ENCODE measurements at places on chromosomes 13 and 19.

GRCh38 chr13:68834375-68834774, 1273.3 kb upstream of the ATXN8OS start:
- DNase-seq: no peak

DNA sequence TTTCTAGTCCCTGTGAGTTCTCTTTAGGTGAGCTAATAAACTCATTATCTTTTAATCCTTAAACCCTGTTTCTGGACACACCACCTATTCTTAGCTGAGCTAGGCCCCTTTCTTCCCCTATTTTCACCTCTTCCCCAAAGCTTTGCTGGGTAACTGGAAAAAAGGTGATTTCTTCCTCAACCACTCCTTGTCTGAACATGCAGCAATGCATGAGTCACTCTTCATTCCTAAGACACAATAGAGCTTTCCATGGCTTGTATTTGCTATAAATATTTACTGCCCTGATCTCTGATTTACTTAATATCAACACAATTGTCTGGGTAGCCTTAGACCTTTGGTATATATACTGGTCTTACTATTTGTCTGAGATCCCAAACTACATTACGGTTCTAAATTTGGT, 370.9 kb downstream of the KLF5 start:
- DNase-seq: no peak

DNA sequence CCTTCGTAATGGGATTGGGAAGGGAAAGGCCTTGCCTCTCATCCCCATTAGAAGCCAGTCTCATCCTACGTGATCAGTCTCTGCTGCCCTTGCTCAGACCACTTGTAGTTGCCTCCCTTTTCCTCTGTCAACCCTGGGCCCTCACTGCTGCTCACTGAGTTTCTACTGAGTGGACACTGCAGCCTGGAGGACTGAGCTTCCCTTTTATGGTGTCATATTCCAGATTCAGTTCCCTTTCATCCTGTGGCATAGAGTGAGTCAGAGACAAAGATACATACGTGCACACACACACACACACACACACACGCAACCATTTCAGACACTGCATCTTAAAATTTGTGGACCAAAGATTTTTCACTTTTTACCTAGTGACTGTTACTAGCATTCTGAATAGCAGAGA, 56.6 kb downstream of the COG3 start:
- DNase-seq: no peak

DNA sequence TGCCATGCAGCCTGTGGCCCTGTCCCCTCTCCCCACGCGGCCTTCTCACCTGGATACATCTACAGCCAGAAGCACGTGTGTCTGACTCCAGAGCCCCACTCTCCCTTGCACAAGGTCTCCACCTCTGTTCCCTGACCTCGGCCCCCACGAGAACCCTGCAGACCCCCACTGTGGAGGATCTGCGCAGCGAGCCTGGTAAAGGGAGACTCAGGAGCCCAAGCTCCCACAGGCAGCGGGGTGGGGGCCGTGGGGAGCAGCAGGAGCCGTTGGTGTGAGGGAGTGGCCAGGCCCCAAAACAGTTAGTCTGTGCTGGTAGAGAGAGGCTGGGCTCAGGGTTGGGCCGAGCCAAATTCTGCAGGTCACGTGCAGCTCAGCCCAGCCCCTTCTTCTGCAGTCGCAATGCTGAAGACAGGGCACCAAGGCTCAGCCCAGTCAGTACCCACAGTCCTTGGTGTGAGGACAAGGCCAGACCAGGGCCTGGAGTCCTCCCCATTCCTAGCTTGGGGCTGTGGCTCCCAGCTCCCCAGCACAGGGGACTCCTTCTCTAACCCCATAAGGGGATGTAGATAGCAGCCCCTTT, 28.7 kb upstream of the SLC7A10 start:
- DNase-seq: no peak

DNA sequence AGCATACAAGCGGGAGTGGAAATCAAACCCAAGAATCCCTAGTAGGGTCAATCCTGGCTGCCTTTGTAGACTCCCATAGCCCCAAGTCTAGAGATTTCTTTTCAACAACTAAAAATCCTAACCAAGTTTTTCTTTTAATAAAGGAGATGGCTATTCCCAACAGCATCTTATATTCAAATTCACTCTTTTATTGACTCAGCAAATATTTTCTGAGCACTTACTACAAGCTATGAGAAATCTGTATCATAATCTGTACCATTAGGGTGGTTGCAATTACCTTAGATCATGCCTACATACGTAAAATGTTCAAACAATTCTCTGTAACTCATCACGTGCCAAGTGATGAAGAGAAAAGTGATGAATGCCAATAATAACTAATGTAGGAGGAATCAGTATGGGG, 54.5 kb downstream of the LNX2 start:
- no peak for DNase-seq

GRCh38 chr19:6238643-6239281, 41.0 kb downstream of the MLLT1 start:
- no peak for DNase-seq

GRCh38 chr19:9986787-9987281, 23.5 kb downstream of the COL5A3 start:
- DNase-seq: no peak

- no peak for DNase-seq
Observed at GRCh38 chr13:41756198-41756880, 204.6 kb downstream of the VWA8 start.

- no peak for DNase-seq
Observed at GRCh38 chr13:44410328-44410859, 36.8 kb downstream of the SERP2 start.

- no peak for DNase-seq
Observed at GRCh38 chr13:72290962-72291681, 424.1 kb upstream of the DACH1 start.

DNA sequence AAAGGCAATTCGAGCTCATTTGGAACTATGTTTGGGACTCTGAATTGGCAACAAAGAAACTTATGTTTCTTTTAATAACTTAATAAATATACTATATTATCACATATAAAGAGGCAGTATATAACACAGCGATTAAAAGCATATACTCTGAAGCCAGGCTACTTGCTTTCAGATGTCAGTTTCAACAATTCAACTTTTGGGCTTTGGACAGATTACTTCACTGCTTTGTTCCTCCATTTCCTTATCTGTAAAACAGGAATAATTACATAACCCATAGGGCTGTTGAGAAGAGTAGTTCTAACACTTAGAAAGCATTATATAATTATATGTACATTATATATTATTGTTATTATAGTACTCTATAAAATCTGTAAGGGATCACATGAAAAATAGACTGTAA, 107.2 kb downstream of the EDNRB start:
- DNase-seq: no peak

GRCh38 chr13:33321686-33322542, 36.4 kb upstream of the STARD13 start:
- no peak for DNase-seq

DNA sequence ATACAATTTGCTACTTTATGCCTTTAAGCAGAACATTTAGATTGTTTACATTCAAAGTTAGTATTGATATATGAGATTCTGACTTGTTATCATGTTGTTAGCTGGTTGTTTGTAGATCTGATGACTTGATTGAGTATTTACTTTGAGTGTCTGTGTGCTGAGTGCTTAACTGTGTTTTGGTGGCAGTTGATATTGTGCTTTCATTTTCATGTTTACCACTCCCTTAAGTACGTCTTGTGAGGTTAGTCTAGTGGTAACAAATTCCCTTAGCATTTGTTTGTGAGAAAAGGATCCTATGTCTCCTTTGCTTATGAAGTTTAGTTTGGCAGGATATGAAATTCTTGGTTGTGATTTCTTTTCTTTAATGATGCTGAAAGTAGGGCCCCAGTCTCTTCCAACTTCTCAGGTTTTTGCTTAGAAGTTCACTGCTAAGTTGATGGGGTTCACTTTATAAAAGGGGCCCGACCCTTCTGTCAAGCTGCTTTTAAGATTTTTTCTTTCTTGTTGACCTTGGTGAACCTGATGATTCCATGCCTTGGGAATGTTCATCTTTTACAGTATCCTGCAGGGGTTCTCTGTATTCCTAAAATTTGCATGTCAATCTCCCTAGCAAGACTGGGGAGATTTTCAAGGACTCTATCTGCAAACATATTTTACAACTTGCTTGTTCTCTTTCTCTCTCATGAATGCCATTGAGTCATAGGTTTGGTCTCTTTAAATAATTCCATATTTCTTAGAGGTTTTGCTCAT, 1095.4 kb upstream of the PCDH20 start:
- DNase-seq: no peak

- no peak for DNase-seq
Observed at GRCh38 chr13:44786756-44787155, 202.5 kb downstream of the NUFIP1 start.

GRCh38 chr13:104571161-104571892, 1505.1 kb upstream of the SLC10A2 start:
- DNase-seq: peak; percentile 65

- DNase-seq: no peak
Observed at GRCh38 chr13:112103961-112104880, 37.3 kb downstream of the SOX1 start.

- DNase-seq: no peak
Observed at GRCh38 chr19:10553943-10554381, 10.3 kb downstream of the ATG4D start.

DNA sequence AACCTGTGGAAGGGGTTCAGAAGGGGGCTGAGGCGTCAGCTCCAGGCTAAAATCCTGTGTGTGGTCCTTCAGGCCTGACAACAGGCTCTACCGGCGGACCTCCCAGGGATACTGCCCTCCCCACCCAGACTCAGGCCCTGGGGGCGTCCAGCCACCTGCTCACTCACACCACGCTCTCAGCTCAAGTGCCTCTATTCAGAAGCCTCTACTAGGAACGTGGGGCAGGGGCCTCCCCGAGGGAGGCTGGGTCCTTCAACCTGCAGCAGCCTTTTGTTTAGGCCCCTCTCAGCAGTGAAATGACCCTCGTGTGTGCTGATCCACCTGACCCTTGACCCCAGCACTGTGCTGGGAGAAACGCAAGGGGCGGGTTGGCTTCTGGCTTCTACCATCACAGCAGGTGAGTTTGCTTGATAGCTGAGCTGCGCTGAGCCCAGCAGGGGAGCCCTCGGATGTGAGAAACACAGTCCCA, 10.6 kb downstream of the PLPP2 start:
- DNase-seq: no peak

DNA sequence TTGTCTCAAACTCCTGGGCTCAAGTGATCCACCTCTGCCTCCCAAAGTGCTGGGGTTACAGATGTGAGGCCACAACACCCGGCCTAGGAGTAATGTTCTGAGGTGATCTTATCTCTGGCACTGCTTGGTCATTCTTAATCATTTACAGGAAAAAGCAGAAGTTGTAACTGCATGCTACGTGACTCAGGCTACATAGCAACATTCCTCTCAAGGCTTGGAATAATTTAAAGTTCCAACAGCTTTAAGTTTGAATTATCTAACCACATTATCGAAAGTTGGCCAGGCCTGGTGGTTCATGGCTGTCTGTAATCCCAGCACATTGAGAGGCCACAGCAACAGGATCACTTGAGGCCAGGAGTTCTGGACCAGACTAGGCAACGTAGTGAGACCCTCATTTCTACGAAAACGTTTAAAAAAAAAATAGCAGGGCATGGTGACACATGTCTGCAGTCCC, 3.9 kb upstream of the B9D2 start:
- no peak for DNase-seq

GRCh38 chr13:23321535-23322241, 111.8 kb downstream of the SACS start:
- DNase-seq: no peak

DNA sequence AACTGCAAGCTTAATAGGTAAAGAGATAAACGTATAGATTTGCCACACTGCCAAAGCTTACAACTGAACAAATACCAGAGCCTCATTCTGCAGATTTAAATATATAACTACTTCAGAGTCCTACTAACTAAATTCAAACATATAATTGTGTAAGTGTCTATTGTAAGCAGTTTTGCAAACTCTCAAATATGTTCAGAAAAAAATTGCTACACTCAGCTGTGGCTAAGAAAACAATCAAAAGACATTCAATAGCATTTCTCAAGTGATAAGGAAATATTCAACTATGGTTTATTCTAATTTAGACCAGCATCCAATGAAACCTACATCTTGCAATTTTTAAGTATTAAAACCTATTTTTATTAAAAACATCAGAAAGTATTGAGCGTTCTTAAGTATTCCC, 202.4 kb downstream of the KCTD12 start:
- DNase-seq: no peak

- DNase-seq: no peak
Observed at GRCh38 chr13:19159761-19160420, 21.7 kb downstream of the TUBA3C start.

- DNase-seq: no peak
Observed at GRCh38 chr13:110123041-110123809, 183.7 kb downstream of the COL4A1 start.

Data from D341Med (cell line).